ENCODE measurements at places on chromosomes 4 and X.

DNA sequence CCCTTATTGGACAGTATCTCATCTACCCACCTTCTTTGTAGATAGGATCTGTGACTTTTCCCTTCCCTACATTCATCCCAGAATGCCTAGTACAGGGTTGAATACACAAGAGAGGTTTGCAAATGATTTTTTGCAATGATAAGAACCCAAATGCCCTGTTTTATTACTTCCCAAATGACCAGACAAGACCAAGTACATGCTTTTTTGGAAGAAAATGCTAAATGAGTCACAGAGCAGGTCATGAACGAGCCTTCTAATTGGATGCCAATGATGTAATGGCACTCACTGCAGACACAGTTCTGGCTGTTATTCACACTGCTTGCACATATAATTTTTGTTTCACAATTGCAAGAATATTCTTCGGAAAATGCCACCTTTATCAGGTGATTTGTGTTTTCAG is 17.8 kb upstream of the GABRQ start:
- no peak for DNase-seq

- peak; percentile 57 for DNase-seq
Measured at GRCh38 chrX:12563121-12563520, 228.1 kb upstream of the PRPS2 start.

GRCh38 chr4:14400307-14400706 is 602.0 kb upstream of the CPEB2 start:
- DNase-seq, result no peak

DNA sequence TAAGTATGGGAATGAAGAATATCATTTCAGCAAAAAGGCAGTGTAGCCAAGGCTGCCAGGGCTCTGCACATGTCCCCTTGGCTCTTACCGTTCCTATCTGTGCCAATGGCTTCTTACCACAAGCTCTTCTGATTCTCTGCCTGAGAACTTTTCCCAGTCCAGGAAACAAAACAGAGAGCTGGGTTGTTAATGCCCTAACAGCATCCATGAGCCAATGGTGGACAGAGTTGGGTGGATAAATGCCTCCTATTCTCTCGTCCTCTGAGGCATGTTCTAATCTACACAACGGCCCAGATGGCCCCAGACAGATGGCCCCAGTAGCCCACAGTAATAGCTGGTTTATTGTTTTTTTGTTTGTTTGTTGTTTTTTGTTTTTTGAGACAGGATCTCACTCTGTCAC is 28.0 kb downstream of the SCD5 start:
- no peak for DNase-seq

GRCh38 chrX:2266445-2267349 is 234.1 kb downstream of the DHRSX start:
- no peak for DNase-seq

- DNase-seq, result no peak
Measured at GRCh38 chrX:100319716-100320115, 90.4 kb downstream of the PCDH19 start.

DNA sequence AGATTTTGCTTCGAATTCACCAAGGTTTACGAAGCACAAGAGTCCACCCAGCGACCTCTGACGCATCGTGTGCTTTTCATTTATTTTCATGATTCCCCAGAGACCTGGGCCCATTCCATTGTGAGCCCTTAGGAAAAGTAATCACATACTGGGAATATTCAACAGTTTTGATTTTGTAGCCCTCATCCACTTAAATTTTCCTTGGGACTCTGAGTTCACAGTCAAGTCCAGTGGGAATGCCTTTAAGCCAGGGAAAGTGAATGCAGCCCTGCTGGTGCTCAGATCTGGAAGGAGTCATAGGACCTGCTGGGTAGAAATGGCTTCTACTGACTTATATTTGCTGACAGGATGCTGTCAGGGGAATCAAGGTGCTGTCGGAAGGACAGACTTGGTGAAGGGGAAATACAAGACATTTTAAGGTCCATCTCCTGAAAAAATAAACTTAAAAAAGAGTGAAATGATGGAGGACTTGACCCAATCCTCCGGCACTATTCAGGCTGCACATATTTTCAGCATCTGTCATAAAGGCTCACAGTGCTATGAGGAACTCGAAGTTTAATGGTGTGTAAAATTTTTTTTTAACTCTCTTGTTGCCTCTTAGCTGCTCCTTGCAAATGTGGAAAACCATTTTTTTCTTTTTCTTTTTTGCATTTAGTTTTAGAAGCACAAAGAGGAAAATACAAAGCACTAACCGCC is 204.9 kb downstream of the MID1 start:
- peak; percentile 8 for DNase-seq

- DNase-seq, result no peak
Measured at GRCh38 chrX:142593361-142593862, 388.3 kb upstream of the MAGEC2 start.
